Ovary (tissue), 10 donors: ENCODE measurements at places on chromosomes 6 and 20. TPM values are rescaled to one million over a fixed set of nuclear protein-coding genes. Genes with fewer than 3 reads are reported as not detected.

PCK1 gene
- total RNA-seq: 1.9 TPM

C4A gene
- total RNA-seq: 243 TPM

- DNase-seq: no peak
- no peaks in the 10 kb centered on the region for H3K4me1 ChIP-seq
These were observed 47.9 kb downstream of the QRSL1 start for GRCh38 chr6:106677282-106677681.

- H3K4me3 ChIP-seq: no peak overlapping the region
- no peak for DNase-seq
- no peaks in the 10 kb centered on the region for H3K27me3 ChIP-seq
These were observed 61.3 kb downstream of the DST start for GRCh38 chr6:56581296-56581925.

DNA sequence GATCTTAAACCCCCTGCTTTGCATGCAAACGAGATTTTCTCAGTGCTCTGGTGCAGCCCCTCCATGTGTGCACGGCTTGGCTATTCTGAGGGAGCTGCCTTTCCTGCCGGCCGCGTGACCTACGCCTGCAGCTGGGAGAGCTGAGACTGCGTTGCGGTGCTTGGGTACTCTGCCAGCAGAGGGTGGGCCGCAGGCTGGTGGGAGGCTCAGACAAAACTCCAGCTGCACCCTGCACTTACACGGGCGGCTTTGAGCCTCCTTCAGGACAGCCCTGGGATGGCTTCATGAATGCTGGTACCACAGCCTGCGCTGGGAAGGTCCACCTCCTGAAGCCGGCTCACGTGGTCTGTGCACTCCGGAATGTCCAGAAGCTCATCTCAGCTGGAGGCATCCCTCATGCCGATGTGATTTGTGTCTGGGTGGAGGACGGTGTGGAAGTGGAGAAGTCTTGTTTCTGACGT is 223.7 kb downstream of the DLL1 start:
- H3K27ac ChIP-seq: no peak overlapping the region
- H3K4me3 ChIP-seq: no peak overlapping the region
- H3K36me3 ChIP-seq: no peaks in the 10 kb centered on the region
- DNase-seq: peak; percentile 17
- peaks cover 4% of the 10 kb centered on the region for H3K4me1 ChIP-seq

- no peak overlapping the region for H3K27ac ChIP-seq
- no peak for DNase-seq
- H3K27me3 ChIP-seq: no peaks in the 10 kb centered on the region
- peaks cover 2% of the 10 kb centered on the region for H3K4me1 ChIP-seq
- H3K36me3 ChIP-seq: no peaks in the 10 kb centered on the region
These were observed 5.6 kb upstream of the TBPL1 start for GRCh38 chr6:133947302-133947900.

- H3K27me3 ChIP-seq: no peaks in the 10 kb centered on the region
- H3K4me3 ChIP-seq: no peak overlapping the region
- DNase-seq: no peak
These were observed 15.7 kb upstream of the SGK2 start for GRCh38 chr20:43543138-43543537.

DNA sequence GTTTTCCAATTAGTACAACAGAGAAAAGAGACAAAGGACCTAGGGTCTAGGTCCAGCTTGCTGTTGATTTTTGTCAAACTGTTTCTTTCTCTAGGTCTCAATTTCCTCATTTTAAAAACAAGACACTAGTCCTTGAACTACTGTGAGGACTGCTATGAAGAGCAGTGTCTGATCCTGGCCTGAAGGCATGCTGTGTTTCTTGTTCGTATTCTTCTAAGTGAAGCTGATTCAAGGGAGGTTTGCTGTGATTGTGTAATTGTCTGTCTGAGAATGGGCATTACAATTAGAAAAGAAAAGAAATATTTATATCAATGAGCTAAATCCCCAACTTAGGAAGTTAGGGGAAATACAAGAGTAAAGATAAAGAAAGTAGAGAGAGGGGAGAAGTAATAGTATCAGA is 228.2 kb upstream of the SUPT3H start:
- DNase-seq: no peak
- no peak overlapping the region for H3K27ac ChIP-seq
- no peaks in the 10 kb centered on the region for H3K27me3 ChIP-seq

OLIG3 gene
- not detected for total RNA-seq

DNA sequence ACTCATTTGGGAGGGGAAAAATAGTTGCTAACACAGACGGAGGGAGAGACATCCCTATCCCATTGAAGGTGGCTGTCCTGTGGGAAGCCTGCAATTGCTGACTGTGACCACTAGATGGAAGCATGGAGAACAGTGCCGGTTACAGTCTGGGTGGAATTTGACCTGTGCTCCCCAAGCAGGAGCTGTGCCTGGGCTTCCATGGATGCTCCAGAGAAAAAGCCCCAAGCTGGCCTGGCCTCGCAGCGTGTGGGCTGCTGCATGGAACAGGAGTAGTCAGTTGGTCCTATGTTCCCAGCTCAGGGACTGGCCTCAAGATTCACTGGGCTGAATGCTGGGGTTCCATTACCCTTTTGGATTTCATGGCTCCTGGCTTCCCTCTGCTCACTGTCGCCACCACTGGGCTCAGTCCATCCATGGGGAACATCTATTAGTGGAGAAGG is 116.3 kb upstream of the CHD6 start:
- DNase-seq: no peak
- H3K27me3 ChIP-seq: no peaks in the 10 kb centered on the region
- no peak overlapping the region for H3K4me3 ChIP-seq
- no peaks in the 10 kb centered on the region for H3K36me3 ChIP-seq
- no peak overlapping the region for H3K27ac ChIP-seq

GPR63 gene
- total RNA-seq: 1.7 TPM

DNA sequence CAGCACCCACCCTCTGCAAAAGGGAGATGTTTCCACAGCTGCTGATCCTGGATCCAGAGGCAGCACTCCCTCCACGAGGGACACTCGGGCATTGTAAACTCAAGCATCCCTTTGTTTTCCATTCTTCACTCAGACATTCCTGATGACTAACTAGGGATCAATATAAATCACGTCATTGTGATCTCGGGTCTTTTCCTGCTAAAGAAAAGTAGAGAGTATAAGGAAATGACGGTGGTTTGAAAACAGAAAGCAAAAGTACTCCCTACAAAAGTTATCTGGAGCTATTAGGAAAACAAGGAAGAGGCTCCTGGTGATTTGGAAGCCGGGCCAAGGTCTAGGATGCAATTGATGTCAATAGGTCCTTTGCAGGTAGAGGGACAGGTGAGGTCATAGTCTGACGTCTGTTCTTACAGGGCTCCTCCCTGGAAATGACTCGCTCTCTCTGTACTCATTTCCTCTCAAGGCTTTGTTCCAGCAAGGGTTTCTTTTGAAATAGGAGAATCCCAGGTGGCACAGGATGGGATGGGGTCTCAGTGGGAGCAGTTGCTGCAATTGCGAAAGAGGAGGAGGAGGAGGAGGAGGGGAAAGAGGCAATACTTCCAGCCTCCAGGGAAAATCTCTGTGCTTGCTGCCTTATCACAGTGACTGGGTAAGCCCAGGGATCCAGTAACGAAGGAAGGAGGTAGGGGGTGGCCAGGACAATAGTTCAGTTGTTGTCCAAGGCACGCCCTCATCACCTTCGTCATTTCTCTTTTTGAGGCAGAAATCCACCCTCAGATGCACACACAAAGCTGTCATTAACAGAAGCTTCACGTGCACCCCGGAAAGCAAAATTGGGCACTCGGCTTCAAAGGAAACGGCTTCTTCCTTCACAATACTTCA is 222.8 kb downstream of the LY86 start:
- no peaks in the 10 kb centered on the region for H3K27me3 ChIP-seq
- peaks cover 4% of the 10 kb centered on the region for H3K4me1 ChIP-seq
- H3K27ac ChIP-seq: peak overlapping the region; percentile 42
- peak; percentile 40 for DNase-seq

HDGFL1 gene
- not detected for total RNA-seq

DNA sequence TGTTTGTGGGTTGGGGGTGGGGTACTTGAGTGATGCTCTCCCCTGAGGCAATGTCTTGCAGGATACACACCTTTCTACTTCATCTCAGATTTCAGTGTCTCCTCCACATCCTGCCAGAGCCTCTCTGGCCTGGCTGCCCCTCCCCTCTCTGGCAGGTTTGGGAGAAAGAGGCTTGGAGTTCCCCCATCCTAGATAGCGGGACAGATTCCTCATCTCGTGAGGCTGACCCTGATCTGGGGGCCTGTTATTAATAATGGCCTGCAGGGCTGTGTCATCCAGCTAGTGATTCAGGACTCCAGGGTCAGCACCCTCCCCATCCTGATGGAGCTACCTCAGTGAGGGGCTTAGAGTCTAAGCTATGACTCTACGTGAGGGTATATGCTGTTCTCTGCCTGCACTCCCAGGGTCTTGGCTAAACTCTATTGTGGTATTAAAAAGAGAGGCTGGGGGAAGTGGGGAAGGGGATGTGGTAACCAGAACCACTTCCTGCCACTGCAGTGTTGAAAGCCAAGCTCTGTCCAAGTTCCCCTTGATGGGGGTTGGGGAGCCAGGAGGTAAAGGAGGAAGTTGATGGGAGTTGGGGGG is 3.7 kb upstream of the MMP9 start:
- DNase-seq: no peak
- H3K27ac ChIP-seq: no peak overlapping the region
- no peak overlapping the region for H3K4me3 ChIP-seq
- H3K4me1 ChIP-seq: no peaks in the 10 kb centered on the region
- H3K36me3 ChIP-seq: no peaks in the 10 kb centered on the region

- H3K36me3 ChIP-seq: no peaks in the 10 kb centered on the region
- H3K27me3 ChIP-seq: no peaks in the 10 kb centered on the region
- DNase-seq: no peak
- H3K4me3 ChIP-seq: no peak overlapping the region
- no peak overlapping the region for H3K27ac ChIP-seq
These were observed 280.0 kb downstream of the SOX4 start for GRCh38 chr6:21873562-21873961.

GRCh38 chr20:58715801-58716475 is 23.3 kb downstream of the NPEPL1 start:
- no peaks in the 10 kb centered on the region for H3K36me3 ChIP-seq
- no peak overlapping the region for H3K27ac ChIP-seq
- no peaks in the 10 kb centered on the region for H3K4me1 ChIP-seq
- DNase-seq: peak; percentile 5
- no peak overlapping the region for H3K4me3 ChIP-seq

NCR2 gene
- not detected for total RNA-seq

DNA sequence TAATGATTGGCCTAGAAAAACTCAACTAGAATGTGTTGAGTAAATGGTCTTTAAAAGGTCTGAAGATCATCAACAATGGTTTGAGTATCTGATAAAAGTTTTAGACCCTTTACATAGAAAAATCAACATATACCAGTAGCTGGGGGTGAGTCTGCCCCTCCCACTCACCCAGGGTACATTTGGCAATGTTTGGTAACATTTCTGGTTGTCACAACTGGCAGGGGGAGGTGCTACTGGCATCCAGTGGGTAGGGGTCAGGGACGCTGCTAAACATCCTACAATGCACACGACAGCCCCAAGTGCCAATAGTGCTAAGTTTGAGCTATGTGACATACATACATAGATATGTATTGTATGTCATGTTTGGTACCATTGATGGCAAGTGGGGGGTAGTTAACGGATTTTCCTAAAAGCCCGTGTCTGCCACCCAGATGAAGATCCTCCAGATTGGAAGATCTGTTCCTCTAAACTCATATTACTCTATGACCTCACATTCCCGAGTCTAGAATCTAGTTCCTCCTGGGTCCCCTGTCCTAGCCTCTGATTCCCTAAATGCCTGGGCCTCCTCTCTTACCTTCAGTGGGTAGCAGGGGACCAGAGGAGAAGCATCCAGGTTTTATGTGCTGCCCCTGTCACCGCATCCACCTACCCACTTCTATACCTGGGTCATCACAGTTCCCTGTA is 2.5 kb upstream of the MMP9 start:
- DNase-seq: no peak
- H3K4me3 ChIP-seq: no peak overlapping the region
- H3K27me3 ChIP-seq: peaks cover 5% of the 10 kb centered on the region
- no peak overlapping the region for H3K27ac ChIP-seq

DNA sequence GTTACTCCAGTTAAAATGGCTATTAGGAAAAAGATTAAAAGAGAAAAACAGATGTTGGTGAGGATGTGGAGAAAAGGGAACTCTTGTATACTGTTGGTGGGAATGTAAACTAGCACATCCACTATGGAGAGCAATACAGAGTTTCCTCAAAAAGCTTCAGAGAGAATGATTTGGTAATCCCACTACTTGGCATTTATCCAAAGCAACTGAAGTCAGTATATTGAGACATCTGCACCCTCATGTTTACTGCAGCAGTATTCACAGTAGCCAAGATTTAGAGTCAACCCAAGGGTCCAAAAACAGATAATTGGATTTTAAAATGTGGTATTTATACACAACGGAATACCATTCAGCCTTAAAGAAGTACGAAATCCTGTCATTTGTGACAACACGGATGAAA is 469.5 kb downstream of the QKI start:
- H3K4me1 ChIP-seq: no peaks in the 10 kb centered on the region
- no peaks in the 10 kb centered on the region for H3K27me3 ChIP-seq
- H3K4me3 ChIP-seq: no peak overlapping the region
- DNase-seq: no peak
- H3K36me3 ChIP-seq: no peaks in the 10 kb centered on the region

GRCh38 chr6:8400663-8401062 is 34.7 kb downstream of the SLC35B3 start:
- H3K27me3 ChIP-seq: no peaks in the 10 kb centered on the region
- H3K4me1 ChIP-seq: no peaks in the 10 kb centered on the region
- no peak overlapping the region for H3K4me3 ChIP-seq
- H3K27ac ChIP-seq: no peak overlapping the region
- H3K36me3 ChIP-seq: no peaks in the 10 kb centered on the region

DNA sequence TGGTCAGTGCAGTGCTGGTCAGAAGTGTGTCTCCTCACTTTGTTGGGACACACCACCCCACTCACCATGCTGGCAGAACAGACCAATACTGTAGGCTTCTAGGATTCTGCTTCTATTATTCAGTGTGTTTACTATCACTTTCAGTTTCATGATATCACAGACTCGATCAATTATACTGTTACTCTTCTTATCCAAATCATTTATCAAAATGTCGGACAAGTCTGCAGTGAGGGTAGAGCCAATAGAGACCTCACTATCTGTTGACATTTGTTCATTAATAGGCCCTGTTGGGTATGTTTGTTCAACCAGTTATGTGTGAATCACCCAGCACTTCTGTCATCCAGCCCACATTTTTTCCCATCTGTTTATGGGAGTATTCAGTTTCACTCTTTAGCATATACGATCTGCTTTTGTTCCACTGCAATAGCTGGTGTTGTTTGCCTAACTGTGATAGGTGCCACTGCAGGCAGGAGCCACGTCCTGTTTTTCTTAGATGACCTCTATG is 140.1 kb downstream of the NRN1 start:
- no peak overlapping the region for H3K27ac ChIP-seq
- no peak overlapping the region for H3K4me3 ChIP-seq
- H3K36me3 ChIP-seq: no peaks in the 10 kb centered on the region
- no peak for DNase-seq

FAXC gene
- 3.0 TPM for total RNA-seq

GRCh38 chr20:61660559-61660958 is 405.1 kb downstream of the TAF4 start:
- no peak for DNase-seq
- no peaks in the 10 kb centered on the region for H3K36me3 ChIP-seq
- no peaks in the 10 kb centered on the region for H3K4me1 ChIP-seq
- no peak overlapping the region for H3K27ac ChIP-seq

- DNase-seq: no peak
- H3K27ac ChIP-seq: no peak overlapping the region
- no peak overlapping the region for H3K4me3 ChIP-seq
- no peaks in the 10 kb centered on the region for H3K36me3 ChIP-seq
- H3K27me3 ChIP-seq: no peaks in the 10 kb centered on the region
- H3K4me1 ChIP-seq: peaks cover 7% of the 10 kb centered on the region
These were observed 69.3 kb upstream of the IER3 start for GRCh38 chr6:30813631-30814145.

- no peak overlapping the region for H3K4me3 ChIP-seq
- H3K36me3 ChIP-seq: no peaks in the 10 kb centered on the region
- H3K4me1 ChIP-seq: peaks cover 1% of the 10 kb centered on the region
- H3K27ac ChIP-seq: no peak overlapping the region
- no peak for DNase-seq
These were observed 127.0 kb downstream of the MCHR2 start for GRCh38 chr6:99867026-99867425.
